ENCODE measurements at places on chromosomes 7 and 10.

DNA sequence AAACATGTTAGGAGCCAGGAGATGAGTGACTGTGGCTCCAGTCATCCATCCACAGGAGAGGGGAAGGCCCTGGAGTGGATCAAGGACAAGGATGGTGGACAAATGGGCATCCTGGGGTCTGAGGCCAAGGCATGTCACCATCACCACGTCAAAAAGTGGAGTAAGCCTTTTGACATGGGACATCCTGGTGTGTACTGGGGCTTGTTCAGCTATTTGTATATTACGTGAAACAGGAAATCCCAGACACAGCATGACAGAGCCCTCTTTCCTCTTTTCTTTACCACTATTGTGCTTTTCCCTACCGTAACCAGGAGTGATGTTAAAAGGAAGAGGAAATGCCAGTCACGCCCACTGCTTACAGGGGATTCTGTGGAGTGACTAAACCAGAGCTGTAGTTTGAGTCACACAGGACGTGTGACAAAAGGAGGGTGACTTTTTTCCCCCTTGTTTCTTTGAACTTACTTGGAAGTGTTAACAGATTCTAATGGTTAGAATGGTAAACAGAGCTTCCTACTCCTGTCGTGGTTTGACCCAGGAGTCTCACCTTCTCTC is 15.4 kb downstream of the ACSL5 start:
- DNase-seq: no peak

DNA sequence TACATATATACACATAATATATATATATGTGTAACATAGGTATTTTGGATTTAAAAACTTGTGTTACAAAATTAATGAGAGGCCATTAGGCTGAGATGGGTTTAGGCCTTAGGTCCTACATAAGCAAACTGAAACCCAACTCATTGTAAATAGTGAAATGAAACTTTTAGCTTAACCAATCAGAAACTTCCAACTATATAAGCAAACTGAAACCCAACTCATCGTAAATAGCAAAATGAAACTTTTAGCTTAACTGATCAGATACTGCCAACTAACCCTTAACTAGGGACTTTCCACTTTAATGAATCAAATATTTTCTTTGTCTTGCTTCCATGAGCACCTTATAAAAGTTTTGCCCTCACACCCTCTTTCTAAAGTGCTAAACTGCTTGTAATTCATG is 17.3 kb upstream of the SAMD9L start:
- no peak for DNase-seq

- DNase-seq: no peak
Observed at GRCh38 chr10:75243426-75243825, 7.7 kb upstream of the COMTD1 start.

DNA sequence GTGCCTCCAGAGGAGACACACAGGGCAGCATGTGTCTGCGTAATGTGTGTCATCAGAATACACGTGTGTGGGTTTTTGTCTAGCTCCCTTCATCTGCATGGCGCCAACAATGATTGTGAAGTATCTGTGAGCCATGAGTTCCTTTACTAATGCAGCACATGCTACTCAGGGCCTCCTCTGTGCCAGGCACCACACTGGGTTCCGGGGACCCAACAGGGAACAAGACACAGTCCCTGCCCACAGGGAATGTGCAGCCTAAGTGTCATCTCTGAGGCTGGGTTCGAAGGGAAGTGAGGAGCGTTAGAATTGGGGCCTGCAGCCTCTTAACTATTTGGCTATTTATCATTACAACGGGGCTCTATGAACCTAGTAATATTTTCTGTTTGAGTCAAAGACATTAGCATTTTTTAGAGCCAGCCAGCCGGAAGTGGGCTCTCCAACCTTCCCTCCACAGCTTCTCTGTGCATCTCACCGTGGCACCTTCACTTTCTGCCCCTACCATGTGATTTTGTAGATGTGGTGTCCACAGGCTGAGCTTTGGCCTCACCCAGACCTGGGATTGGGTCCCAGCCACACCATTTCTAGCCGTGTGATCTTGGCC is 43.9 kb upstream of the SRGN start:
- DNase-seq: no peak

GRCh38 chr10:95976362-95977229 is 66.8 kb upstream of the CCNJ start:
- DNase-seq: no peak

DNA sequence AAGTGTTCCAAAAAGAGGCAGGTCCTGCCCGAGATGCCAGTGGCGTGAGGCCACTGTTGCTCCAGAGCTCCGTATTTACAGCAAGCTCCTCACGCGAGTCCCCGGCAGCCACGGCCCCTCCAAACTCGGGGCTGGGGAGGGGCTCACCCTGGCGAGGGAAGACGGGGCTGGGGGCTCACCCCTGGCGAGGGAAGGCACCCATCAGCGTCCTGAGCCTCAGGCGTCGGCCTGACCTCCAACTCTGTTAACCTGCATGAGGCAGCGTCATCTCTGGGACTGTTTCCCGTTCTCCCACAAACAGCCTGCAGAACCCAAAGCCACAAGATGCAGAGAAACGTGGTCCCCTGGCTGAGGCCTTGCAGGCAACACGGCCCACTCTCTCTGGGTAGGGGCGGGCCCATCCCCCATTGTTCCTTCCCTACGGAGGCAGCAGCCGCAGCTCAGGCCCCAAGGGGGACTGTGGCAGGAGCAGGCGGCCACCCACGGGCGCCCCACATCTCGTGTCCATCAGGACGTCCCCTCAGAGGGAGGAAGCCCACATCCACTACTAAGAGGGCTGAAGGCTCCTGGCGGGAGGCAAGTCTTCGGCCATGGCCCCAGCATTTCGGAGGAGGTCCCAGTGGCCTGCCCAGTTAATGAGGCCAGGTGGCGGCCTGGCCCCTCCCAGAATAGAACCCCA is 4.2 kb upstream of the ADGRA1 start:
- DNase-seq: no peak

DNA sequence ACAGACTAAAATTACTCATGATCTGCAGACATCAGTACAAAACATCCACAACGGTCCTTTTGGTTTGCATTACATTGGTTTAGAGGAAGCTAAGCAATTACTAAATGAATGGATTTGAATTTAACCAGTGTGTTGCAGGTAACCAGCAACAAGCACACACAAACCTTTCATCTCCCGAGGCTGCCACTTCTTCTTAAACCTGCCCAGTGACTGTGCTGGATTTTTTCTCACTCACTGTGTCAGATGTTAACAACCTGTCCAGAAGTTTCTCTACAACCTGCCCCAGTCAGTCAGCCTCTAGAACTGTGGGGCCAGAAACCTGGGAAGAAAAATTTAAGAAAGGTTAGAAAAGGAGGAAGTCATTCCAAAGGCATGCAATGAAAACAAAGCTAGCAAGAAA is 2.4 kb upstream of the MEOX2 start:
- DNase-seq: peak; percentile 28

DNA sequence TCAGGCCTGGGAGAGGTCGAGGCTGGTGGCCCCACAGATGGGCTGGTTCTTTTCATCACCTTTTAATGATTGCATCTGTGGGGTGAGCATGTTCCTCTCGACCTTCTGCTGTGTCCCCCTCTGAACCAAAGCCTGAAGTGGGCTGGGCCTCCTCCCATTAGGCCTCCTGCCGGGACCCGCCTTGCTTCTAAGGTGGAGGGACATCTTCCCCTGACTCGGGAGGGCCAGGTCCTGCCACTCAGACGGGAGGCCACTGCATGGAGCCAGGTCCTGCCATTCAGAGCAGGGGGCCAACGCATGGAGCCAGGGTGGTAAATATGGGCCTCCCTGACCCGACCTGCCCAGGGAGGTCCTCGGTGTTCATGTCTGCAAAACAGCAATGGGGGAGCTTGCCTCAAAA is 188.4 kb downstream of the EBF3 start:
- no peak for DNase-seq

- DNase-seq: no peak
Observed at GRCh38 chr7:91107460-91107859, 156.8 kb upstream of the FZD1 start.

DNA sequence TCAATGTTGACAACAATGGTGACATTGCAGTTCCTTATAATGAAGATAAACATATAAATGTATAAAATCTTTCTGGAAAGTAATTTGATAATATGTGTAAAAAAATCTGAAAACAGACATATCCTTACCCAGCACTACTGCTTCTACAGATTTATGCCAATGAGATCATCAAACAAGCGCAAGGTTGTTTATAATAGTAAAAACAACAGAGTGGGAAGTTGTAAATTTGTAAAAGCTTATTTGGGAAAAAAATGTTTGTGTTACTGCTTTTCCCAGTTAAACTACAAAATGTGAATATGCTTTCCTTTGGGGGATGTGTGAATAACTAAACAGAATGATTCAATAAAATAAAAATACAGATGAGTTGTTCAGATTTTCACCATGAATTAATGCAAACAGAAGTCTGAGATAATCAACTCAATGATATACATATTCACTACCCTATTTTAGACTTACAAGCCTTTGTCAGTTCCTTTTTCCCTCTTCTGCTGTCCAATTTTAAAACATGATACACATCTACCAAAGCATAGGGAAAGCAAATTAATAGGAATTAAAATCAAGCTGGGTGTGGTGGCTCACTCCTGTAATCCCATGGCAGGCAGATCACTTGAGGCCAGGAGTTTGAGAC is 82.1 kb downstream of the USP6NL start:
- no peak for DNase-seq

DNA sequence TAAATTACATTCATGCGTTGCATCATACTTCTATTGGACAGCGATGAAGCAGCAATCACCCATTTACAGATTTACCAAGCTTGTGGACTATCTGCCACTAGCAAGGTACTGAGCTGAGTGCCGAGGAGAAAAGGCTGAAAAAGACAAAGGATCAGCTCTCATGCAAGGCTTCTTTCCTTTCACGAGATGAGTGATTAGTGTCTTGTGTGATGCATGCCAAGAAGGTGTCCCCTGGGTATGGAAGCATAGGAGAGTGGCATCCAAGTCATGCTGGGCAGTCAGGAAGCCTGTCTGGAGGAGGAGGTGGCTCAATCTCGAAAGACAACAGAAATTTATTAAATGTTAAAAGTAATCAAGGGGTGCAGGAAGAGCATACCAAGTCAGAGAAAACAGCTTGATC is 40.9 kb downstream of the ACSM6 start:
- DNase-seq: no peak

DNA sequence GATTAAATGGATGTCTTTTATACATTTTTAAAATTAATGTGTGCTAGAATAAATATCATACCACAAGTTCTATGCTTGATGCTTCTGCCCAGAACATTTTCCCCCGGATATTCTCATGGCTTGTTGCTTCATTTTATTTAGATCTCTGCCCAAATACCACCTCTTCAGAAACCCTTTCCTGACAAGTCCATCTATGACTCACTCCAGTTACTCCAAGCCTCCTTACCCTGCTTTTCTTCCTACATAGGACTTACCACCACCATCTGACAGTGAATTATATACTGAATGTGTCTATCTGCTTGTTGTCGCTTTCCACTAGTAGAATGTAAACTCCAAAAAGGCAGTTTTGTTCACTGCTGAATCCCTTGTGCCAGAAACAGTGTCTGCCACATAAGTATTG is 19.1 kb upstream of the ERVW-1 start:
- no peak for DNase-seq

- DNase-seq: no peak
Observed at GRCh38 chr10:10589540-10590303, 427.9 kb upstream of the CELF2 start.

GRCh38 chr10:69747179-69747578 is 54.5 kb upstream of the COL13A1 start:
- DNase-seq: no peak

GRCh38 chr10:3500408-3500856 is 284.6 kb downstream of the KLF6 start:
- no peak for DNase-seq

- DNase-seq: no peak
Observed at GRCh38 chr10:8670461-8670860, 616.0 kb downstream of the GATA3 start.

GRCh38 chr7:27182861-27183681 is 2.0 kb downstream of the HOXA11 start:
- peak; percentile 80 for DNase-seq

DNA sequence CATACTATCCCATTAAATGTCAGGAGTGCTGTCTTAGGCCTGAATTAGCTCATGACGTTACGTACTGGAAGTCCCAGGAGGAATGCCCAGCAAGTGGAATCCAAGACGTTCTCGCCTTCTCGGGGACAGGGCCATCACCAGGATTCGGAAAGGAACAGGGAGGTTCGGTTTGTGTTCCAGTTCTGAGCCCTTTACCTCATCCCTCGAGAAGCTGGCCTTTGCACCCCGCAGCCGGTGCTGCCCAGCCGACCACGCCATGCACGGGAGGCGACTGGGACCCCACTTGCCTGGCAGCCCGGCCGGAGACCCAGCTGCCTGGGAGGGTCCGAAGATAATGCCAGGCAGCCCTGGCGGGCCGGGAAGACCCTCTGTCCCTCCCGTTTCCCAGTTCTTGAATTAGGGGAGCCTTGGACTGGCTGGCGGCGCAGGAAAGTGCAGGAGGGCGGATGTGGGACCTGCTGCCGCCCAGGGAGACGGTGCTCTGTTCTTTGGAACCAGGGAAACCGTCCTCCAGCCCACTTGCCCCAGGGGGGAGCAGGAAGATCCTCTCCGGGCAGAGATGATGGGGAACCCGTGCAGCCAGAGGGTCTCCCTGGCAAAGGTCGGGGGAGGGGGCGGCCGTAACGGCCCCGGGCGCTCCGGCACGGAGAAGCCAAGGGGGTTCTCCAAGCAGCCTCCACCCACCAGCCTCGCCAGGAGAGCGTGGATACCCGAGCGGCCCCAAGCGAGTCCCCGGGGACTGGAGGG is 671 bp upstream of the CHST3 start:
- DNase-seq: no peak

DNA sequence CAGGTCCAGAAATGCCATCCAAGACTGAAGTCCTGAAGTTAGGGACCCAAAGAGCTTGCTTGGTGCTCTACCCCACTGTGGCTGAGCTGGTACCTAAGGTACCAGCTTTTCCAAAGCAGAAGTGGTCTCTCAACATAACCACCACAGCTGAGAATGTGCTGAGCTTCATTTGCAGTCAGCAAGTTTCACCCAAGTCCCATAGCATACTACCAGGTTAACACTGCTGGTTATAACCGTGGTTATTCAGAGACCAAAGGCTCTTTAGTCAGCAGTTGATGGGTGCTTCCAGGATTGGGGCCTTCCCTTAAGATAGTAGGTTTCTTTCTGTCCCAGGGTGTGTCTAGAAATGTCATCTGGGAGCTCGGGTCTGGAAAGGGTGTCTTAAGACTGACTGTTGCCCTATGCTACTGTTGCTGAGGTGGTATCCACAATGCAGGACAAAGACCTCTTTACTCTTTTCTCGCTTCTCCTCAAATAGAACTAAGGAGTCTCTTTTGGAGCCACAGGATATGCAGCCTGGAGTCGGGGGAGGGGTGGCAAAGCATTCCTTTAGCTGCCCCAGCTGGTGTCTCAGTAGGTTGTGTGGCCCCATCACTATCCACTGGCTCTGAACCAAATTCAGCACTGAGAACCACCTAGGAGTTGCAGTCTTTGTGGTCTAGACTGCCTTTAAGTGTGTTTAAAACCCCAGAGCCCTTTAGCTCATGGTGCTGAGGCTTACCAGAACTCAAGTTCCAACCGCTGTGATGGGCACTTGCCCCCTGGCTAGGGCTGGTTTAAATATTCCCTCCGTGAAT is 354.9 kb upstream of the SEMA3C start:
- no peak for DNase-seq

- no peak for DNase-seq
Observed at GRCh38 chr10:43204042-43204942, 62.6 kb downstream of the RASGEF1A start.

- no peak for DNase-seq
Observed at GRCh38 chr7:101453617-101454016, 90.9 kb downstream of the COL26A1 start.

GRCh38 chr7:65251851-65252620 is 121.6 kb upstream of the ZNF92 start:
- DNase-seq: peak; percentile 91
